ENCODE measurements at places on chromosomes 2 and 18.

GRCh38 chr18:2304378-2305175 is 266.7 kb downstream of the METTL4 start:
- no peak for DNase-seq

GRCh38 chr18:61282926-61283325 is 50.3 kb upstream of the CDH20 start:
- DNase-seq, result no peak

- no peak for DNase-seq
Observed at GRCh38 chr2:6982934-6983589, 65.8 kb downstream of the RNF144A start.

- no peak for DNase-seq
Observed at GRCh38 chr2:63893163-63893562, 51.5 kb downstream of the UGP2 start.

GRCh38 chr2:25903216-25903776 is 25.0 kb upstream of the ASXL2 start:
- no peak for DNase-seq

DNA sequence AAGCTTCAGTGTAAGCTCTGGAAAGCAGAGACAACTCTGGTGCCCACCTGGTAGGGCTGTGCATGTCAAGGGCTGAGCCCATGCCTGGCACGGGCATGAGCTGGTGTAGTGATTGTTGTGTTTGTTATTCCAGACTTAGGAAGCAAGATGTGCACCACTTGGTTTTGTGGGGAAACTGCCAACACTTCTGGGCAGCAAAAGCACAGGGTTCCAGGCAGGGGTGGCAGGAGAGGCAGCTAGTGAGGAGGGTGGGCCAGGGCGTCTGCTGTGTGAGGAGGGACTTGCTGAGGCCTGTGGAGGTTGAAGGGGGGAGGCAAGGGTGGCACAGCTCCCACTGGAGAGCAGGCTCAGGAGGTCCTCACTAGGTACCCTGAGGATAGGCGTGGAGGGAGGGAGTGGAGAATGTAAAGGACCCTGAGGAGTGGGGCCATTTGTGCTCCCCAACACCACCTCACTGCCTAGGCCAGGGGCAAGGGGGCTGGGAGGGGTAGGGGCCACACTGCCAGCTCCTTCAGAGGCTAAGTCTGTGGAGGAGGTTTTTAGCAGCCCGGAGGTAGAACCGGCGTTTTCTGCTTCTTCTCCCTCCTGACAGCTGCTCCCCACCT is 104.0 kb upstream of the POU3F3 start:
- DNase-seq, result no peak

- DNase-seq, result no peak
Observed at GRCh38 chr2:134836986-134837385, 1.4 kb upstream of the ACMSD start.

DNA sequence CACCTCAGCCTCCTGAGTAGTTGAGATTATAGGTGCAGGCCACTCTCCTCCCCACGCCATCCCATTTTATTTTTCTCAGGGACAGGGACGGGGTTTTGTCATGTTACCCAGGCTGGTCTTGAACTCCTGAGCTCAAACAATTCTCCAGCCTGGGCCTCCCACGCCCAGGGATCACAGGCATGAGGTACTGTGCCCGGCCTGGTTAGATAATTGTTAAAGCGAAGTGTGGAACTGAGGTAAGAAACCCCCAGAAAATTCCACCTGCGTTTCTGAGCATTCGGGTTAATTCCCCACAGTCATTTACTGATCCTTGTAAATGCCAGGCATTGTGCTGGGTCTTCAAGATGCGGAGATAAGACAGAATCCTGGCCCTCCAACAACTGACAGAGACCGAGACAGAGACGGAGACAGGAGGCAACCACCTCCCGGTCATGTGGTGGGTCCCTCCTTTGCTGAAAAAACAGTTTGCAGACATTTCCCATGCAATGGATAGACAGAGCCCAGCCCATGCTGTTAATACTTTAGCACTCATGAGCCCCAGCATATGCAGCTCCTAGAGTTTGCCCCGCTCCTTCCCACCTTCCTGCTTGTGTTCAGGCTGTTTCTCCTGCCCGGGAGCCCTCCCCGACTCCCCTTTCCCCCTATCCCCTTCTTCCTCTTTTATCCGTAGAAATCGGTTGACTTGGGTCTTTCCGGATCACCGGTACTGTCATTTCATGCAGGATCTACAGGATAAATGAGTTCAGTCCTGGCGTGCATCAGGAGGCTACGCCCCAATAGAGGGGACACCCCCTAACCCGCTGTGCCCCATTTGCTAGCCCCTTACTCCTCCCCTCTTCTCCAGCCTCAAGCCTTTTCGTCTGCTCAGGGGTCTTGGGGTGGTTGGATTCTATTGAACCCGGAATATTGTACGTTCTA is 1.6 kb upstream of the RHOB start:
- no peak for DNase-seq

- no peak for DNase-seq
Observed at GRCh38 chr2:239531456-239532241, 130.8 kb upstream of the HDAC4 start.

GRCh38 chr2:164934401-164935117 is 20.8 kb downstream of the SLC38A11 start:
- no peak for DNase-seq

GRCh38 chr2:218125626-218126080 is at the start of gene CXCR2:
Gene CXCR2 (plus strand): TSS chr2:218126028. CDS start chr2:218134802, 8,774 bp downstream.
- DNase-seq, result no peak

DNA sequence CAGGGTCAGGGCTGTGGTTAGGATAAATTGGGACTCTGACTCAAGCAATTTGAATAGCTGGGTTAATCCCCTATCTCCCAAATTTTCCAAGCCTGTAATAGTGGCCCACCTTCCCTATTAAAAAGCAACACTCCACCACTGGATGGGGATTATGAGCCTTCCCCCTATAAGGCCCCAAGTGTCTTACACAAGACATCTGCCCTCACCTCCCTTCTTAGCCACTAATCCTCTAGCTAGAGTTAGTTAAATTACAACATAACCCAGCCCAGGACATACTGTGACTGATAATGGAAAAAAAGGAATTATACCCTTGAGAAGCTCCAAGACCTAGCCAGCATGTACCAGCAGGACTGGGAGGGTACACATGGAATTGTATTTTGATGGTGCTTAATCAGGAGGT is 190.4 kb downstream of the NRP2 start:
- DNase-seq, result no peak

DNA sequence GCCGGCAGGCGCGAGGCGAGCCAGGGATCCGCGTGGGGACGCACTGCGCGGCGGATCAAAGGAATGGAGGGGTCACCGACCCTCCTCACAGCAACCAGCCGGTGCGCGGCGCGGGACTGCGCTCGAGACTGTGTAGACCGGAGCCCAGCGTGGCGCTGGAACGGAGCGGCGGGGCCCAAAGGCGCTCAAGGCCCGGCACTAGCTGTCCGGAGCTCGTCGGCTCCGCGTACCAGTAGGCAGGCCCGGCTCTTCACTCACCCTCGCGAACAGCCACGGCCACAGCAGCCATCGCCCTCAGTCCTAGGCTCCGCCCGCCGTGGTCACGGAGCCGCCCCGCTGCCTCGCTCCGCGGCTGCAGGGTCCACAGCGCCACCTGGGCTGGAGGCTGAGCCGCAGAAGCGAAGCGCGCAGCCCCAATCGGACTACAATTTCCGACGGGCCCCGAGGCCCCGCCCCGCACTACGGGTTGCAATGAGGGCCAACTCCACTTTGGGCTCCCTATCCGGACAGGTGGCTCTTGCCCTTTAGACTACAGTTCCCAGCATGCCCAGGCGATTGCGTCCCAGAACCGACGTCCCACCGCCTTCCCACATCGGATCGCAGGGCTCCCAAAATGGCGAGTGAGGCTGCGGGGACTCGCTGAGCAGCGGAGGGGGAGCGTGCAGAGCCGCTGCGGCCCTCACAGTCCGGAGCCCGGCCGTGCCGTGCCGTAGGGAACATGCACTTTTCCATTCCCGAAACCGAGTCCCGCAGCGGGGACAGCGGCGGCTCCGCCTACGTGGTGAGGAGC is at the start of the genes EIF2B4 and SNX17:
Gene EIF2B4 (minus strand): TSS at position 313 of the 790 bp plus-strand sequence. CDS start 24 bp downstream, at position 289.
Gene SNX17 (plus strand): TSS at position 591 of the 790 bp plus-strand sequence. CDS start 128 bp downstream, at position 719.
- peak; percentile 100 for DNase-seq

- no peak for DNase-seq
Observed at GRCh38 chr2:47014564-47015051, 99.0 kb upstream of the MCFD2 start.

DNA sequence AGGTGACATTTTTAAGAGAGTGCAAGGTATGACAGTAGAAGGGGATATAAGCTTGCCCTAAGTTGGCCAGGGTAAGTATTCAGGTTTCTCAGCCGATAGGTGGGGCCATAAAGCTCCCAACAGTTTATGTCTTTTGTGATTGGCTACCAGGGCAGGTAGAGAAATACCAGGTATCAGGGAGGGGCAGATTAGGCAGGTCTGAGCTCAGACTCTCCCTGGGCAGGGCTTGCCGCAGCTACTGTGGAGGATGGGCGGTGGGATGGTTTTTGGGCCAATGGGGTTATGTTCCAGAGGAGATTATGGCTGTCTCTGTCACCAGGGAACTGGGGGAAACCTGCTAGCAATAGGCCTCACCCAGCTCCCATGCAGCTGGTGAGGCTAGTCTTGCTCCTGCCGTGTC is 211.6 kb downstream of the PTH2R start:
- no peak for DNase-seq

DNA sequence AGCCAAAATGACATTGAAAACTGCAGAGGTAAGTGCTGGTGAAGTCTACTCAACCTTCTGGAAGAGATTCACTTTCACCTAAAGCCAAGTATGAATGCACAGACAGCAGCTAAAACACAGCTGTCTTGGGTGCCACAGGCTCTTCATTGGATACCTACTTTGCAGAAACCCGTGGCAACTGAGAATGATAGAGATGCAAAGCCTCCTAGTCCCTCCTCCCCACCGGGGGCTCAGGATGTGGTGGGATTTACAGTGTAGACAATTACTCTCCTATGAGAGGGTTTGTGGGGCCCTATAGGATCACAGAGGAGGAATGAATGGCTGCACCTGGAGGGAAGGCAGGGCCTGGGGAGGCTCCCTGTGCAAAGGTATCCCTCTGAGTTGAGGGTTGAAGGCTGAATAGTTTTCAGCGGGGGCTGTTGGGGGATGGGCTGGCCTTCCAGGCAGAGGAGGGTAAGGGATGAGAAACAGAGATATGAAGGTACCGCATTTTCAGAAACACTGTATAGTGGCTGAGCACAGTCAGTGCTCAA is 131.6 kb downstream of the RNF144A start:
- DNase-seq, result no peak

GRCh38 chr2:168216351-168217005 is 30.9 kb downstream of the STK39 start:
- no peak for DNase-seq

DNA sequence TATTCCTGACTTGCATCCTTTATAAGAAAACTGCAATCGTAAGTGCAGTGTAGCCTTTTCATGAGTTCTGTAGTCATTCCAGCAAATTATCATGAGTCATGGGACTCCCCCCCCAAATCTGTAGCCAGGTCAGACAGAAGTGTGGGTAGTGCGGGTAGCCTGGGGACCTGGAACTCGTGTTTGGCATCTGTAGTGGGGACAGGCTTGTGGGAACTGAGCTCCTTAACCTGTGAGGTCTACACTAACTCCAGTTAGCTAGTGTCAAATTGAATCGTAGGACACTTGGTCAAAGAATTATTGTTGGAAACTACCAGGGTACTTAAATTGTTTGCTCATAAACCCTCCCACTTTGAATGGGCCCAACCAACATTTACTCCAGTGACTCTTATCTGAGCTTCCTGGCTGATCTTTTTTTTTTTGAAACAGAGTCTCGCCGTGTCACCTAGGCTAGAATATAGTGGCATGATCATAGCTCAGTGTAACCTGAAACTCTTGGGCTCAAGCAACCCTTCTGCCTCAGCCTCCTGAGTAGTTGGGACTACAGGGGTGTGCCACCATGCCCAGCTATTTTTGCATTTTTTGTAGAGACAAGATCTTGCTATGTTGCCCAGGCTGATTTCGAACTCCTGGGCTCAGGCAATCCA is 12.4 kb downstream of the PFN4 start:
- no peak for DNase-seq

DNA sequence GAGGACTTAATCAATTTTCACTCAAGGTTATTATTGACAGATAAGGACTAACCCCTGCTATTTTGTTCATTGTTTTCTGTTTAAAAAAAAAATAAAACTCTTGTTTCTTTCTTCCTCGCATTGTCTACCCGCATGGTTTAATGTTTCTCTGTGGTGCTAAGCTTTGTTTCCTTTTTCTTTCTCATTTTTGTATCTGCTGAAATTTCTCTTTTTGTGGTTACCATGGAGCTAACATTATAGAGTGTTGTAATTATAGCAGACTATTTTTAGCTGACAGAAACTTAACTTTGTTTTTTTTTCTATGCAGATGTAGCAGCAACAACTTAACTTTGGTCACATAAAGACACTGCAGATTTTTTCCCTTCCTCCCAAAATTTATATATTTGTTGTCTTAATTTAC is 43.1 kb upstream of the CHN1 start:
- no peak for DNase-seq

- no peak for DNase-seq
Observed at GRCh38 chr2:200376513-200377354, 70.2 kb downstream of the SPATS2L start.

DNA sequence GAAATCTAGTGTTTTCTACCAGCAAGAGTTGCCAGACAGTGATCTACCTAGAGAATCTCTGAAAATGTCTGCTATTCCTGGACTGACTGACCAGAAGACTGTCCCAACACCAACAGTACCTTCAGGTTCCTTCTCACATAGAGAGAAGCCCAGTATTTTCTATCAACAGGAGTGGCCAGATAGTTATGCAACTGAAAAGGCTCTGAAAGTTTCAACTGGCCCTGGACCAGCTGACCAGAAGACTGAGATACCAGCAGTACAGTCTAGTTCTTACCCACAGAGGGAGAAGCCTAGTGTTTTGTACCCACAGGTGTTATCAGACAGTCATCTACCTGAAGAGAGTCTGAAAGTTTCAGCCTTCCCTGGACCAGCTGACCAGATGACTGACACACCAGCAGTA is 63.8 kb downstream of the ALMS1 start:
- DNase-seq, result no peak

DNA sequence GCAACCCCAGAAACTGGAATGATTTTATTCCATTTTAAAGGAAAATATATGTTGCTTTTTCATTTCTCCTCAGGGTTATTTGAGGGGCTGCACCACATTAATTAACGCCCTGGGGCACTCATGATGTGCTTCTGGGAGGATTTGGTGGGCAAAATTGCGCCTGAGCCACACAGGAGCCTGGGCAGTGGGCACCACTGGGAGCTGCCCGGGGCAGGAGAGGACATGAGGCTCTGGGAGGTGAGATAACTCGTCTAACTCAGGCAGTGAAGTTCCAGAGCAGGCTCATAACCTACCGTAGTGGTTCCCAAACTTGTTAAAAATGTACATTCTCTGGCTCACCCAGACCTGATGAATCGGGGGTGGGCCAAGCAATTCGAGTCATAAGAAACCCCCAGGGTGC is 68.3 kb downstream of the EDAR start:
- DNase-seq, result no peak
